ENCODE measurements at places on chromosomes 2 and 18.

DNA sequence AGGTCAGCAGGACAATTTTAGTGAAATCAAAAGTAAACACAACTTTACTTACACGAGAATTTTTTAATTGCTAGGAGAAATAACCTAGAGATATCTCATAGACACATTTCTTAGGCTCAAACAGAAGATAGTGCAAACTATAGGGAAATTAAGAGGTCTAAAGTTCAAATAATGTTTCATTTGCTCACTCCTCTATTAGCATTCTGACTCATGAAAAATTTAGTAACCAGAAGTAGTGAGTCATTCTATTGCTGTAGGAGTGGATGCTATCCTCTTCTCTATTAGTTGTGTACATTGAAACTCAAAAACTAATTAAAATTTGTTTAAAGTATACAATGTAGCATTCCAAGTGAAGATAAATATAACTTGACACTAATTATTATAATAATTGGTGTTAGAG, 908.3 kb upstream of the TMEFF2 start:
- no peak for DNase-seq

- no peak for DNase-seq
Observed at GRCh38 chr2:66548422-66548821, 113.5 kb downstream of the MEIS1 start.

DNA sequence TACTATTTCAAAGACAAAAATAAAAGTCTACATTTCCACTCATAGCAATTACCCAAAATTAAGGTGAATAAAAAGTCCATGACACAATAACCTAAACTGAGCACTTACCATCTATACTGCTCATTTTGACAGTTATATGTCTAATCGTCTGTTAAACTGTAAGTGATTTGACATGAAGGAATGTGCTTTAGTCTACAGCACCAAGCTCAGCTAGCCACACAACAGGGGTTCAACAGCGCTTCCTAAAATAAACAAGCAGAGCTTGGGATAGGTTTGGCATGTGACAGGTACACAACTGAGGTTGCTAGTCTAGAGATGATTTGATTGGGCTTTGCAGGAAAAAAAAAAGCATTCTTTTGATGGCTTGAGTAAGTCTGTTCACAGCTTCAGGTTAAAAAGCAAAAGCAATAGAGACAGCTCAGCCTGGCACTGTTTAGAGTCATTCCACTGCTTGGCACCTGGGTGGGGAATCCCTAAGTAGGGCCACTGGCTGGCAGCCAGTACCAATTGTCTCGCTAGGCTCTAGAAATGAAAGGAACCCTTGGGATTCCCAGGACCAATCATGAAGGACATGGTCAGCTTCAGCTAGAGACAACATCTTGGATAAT, 78.6 kb downstream of the BARD1 start:
- no peak for DNase-seq

DNA sequence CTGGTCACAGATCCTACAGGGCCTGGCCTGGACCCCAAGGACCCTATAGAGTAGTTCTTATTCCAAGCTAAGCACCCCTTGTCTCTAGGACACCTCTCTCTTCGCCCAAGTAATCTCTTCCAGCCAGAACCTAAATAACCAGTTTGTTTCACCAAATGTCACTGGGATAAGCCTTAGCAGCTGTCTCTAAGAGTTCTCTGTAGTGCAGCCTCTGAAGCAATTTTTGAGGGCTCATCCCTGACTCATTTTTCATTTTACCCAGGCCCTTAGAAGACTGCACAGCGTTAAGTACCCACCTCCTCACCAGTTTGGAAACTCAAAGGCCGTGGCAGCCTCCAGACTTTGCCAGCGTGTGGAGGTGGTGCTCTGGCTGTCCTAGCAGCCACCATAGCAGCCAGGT, 290.1 kb upstream of the SIX2 start:
- no peak for DNase-seq

GRCh38 chr2:232190796-232191195, 187.8 kb upstream of the ALPP start:
- no peak for DNase-seq

GRCh38 chr18:23716516-23716915, 27.3 kb downstream of the LAMA3 start:
- no peak for DNase-seq

DNA sequence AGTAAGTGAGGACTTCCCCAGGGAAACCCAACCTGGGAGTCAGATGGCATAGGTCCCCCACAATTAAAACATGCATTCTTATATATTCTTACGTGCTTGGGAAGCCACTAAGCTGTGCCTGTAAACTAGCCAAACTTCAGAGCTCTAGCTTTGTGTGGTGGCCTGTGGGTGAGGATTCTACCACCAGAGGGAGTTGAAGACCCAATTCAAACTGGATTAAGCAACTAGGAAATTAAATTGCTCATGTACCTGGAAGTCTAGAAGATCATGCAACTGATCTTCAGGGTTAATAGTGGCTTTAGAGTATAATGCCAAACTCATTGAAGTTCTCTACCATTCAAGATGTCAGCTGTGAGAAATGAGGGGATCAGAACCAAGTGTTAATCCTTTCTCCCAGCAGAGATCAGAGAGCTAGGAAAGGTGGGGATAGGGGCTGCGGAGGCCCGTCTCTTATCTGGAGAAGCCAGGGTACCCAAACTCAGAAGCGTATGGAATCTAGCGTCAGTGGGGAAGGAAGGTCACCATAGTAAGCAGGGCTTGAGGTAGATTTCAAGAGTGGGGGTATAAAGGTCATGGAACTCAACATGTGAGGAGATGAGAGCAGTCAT, 53.2 kb upstream of the CCDC85A start:
- peak; percentile 74 for DNase-seq

DNA sequence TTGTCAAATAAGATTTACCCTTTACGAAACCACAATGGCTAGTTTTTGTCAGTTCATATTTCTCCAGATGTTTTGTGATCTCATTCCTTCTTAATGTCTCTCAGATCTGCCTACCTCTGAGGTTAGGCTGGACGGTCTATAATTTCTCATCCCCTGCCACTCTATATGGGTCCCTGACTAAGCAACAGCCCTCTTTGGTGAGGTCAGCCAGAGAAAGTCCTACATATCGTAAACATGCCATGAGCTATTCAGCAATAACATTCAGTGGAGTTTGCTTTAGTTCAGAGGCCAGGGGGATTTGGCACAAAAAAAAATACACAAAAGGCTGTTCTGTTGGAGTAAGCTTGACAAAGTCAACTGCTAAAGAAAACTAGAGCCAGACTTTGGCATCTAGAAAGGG, 192.1 kb upstream of the NCKAP5 start:
- no peak for DNase-seq

DNA sequence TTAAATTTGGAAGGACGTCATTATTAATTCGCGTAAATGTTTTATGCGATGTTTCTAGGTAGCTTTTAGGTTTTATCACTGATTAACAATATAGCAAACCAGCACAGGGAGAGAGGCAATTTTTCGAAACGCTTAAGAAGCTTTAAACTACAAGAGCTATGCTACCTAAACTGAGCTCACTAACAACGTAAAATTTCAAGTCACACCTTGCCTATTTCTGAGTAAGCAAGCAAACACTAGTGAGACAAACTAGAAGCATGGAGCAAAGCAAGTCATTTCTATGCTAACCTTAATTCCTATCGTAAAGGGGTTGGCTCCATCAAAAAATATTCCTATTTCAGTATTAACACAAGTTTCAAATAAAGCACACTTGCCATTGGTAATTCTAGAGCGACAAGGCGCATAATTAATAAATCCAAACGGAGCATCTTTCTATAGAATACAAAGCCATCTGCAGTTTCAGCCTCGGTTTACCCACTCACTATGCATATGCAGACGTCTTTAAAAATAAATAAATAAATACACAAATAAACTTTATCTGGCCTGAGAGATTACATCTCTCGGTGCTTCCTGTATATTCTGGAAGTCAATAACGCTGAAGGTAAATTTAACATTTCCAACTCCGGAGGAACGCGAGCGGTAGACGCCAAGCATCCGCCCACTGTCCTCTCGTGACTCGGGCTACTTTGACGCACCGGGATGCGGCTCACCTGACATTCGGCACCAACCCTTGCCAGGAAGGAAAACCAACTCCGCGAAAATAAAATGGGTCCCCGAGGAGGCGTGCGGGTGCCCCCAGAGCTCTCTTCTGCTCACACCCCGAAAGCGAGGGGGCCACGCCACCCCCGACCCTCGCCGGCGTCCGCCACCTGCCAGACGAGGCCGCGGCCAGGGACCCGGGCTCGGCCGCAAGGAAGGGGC, 947 bp downstream of the ITSN2 start:
- peak; percentile 42 for DNase-seq

DNA sequence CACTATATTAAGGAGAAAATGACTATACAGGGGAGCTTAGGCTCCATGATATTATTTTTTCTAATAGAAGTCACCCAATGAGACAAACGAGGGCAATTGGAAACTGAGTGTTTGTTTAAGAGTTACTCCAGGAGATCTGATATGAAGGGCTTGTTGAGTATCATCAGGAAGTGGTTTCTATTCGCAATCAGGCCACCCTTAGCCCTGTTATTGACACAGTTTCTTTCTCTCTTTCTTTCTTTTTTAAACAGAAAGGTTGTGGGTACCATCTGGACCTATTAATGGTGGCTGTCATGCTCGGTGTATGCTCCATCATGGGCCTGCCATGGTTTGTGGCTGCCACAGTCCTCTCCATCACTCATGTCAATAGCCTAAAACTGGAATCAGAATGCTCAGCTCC, 117.3 kb downstream of the DPP4 start:
- no peak for DNase-seq

DNA sequence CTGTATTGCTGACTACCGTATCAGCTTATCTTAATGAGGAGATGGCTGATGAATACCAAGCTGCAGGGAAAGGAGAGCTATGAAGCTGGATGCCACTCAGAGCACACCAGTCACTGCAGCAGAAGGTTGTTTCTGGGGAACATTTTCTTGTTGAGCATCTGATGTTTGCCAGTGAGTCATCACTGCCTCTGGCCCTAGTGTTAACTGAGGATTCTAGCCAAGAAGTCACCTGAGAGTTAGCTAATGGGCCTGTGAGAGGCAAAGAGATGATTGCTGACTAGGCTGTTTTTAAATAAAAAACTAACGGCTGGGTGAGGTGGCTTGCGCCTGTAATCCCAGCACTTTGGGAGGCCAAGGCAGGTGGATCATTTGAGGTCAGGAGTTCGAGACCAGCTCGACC, 37.9 kb downstream of the CCDC150 start:
- DNase-seq = no peak

GRCh38 chr2:200308546-200309295, 2.2 kb downstream of the SPATS2L start:
- DNase-seq = peak; percentile 12

GRCh38 chr2:34004936-34005335, 405.8 kb upstream of the FAM98A start:
- peak; percentile 91 for DNase-seq

DNA sequence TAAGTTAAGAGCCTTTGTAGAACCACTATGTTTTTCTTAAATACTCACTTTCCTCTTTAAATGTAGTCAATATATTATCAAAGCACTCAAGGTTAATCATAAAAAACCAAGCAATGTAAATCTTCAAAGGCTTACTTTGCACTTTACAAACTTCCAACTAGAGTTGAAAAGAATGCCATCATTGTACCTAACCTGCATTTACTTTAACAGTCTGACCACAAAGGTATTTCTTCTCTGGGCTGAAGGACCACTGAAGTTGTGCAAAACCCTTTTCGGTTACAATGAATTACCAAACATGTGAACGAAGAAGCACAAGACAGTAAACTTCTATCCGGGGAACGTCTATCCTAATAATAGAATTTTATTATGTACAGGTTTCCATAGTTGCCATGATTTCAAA, 3.0 kb downstream of the HNRNPLL start:
- DNase-seq = no peak

- no peak for DNase-seq
Observed at GRCh38 chr2:152594792-152595191, 122.5 kb downstream of the PRPF40A start.

DNA sequence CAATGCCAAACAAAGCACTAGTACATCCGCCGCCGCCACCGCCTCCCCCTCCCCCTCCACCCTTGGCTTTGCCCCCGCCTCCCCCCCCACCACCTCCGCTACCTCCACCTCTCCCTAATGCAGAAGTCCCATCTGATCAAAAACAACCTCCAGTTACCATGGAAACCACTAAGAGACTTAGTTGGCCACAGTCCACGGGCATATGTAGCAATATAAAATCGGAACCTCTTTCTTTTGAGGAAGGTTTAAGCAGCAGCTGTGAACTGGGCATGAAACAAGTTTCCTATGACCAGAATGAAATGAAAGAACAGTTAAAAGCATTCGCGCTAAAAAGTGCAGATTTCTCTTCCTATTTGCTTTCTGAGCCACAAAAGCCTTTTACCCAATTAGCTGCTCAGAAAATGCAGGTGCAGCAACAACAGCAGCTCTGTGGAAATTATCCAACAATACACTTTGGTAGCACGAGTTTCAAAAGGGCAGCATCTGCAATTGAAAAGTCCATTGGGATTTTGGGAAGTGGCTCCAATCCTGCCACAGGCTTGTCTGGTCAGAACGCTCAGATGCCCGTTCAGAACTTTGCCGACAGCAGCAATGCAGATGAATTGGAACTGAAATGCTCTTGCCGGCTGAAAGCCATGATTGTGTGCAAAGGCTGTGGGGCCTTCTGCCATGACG, 168.0 kb downstream of the ASXL3 start:
- no peak for DNase-seq

DNA sequence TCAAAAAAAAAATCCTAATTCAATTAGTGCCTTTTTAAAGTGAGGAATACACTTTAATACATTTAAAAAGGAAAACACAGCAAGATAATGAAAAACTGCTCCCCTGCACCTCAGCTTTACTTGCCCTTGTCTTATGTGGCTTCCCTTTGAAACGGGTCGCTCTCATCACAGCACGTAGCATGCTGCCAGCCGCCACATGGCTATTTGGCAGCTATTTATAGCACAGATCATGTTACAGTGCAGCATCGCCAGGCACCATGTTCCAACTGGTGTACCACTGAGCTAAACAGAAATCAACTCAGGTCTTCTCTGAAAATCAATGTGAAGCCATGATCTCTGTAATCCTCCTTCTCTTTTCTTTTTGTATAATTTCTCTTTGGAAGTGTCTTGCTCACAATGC, 65.1 kb downstream of the TMEM182 start:
- DNase-seq = peak; percentile 78

DNA sequence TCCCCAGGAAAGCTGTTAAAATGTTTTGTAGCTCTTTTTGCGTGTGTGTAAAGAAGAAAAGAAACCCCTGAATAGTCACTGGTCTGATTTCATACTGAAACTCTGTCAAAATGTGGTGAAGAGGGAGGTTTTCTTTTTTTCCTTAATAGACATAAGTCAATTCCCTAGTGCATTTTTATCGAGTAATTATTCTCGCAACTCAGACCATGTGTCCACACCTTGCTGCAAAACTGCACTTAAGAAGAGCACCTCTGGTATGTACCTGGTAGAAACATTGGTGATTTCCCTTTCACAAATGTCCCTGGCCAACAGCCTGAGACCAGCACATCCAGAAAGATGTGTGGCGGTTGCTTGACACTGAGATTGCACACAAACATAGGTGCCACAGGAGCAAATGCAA, 159.9 kb downstream of the ZNF521 start:
- DNase-seq = no peak

- no peak for DNase-seq
Observed at GRCh38 chr2:161204846-161205245, 44.6 kb downstream of the TANK start.

DNA sequence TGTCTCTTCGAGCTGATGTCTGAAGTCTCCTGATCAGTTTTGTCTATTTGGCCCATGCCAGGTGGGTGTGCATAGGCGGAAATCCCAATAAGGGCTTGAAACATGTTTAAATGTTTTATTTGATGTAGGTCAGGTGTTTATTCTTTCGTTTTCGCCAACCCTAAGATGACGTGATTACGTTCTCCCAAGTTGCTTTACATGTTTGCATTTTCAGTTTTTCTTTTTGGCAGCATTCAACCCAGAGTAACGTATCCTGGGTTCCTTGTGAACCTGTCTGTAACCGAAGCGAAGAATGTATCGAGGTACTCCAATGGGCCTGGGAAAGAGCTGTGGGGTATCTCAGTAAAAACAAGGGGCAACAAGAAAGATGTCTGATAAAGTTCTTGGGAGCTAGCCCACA, 3.1 kb downstream of the ALPK2 start:
- DNase-seq = no peak

Measured in NCI-H82 (cell line).